ENCODE measurements at places on chromosomes 7 and 10.

GRCh38 chr7:127332880-127333279, 59.6 kb downstream of the ZNF800 start:
- no peak for DNase-seq

- no peak for DNase-seq
Observed at GRCh38 chr10:60731134-60731885, 47.0 kb upstream of the CDK1 start.

DNA sequence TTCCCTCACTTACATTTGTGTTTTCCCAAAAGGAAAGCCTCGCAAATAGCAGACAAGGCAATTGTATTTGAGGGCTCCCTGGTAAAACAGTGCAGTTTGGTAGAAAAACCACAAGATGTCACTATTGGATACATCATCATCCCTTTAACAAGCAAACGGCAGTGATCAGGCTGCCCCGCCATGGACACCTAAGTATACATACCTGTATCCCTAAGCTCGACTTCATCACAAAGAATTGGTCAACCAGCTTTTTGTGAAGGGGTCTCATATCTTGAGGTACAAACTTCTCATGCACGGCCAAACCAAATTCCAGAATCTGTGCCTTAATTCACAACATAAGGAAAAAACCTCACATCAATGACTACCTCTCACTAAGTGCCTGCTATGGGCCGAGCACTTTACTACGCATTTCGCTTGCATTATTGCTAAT, 179.5 kb upstream of the IMMP2L start:
- peak; percentile 81 for DNase-seq

DNA sequence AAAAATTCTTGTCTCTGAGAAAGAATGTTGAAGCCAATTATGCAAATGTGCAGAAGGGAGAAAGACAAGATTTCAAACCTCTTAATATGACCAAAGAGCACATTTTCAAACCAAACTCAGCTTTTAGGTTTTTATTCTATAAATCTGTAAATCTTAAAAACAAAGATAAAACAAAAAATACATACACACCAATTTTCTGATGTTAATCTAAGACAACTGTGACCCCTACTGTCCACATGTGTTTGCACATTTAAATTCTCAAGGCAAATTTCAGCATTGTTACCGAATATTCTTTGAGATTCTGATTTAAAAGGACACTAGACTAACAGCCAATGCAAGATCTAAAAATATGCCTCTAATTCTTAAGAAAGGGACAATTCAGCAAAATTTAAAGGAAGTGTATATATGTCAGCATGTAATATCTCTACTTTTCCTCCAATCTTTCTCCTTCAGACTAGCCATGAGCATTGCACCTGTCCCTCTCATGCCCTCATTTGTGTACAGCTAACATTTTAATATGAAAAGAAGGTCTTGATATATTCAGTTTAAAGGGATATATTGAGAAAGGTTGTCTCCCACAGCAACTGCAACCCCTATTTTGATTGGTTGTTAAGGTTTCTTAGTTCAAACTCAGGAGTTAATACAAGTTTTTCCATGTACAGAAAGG, 417.9 kb downstream of the IPMK start:
- no peak for DNase-seq

- no peak for DNase-seq
Observed at GRCh38 chr10:16952080-16952479, 134.9 kb upstream of the RSU1 start.

- DNase-seq = no peak
Observed at GRCh38 chr7:78222001-78222751, 423.6 kb downstream of the PHTF2 start.

DNA sequence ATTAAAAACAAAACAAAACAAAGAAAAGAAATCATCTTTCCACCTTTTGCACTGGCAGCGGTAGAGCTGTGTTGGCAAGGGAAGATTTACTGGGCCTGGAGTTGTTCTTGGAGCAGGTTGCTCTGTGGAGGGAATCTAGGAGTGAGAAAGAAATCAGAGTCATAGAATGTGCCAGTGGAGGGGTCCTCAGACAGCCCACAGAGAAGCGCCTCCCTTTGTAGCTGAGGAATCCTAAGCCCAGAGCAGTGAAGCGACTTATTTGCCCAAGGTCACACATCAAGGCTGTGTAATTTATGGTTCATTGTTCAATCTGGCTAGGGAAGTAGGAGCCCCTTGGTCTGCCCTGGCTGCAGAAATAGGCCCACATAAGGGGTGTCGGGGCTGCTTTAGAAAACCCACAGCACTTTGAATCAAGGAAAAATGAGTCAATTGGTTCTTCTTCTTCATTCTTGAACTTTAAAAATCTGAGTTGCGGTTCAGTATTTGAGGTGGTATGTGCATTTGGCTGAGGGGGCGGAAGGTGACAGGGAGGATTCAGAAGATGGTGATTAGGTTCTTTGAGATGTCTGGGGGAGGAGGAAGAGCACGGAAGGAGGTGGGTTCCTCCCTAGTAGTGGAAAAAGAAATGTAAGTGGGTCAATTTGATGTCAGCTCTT, 253.7 kb downstream of the PTEN start:
- no peak for DNase-seq

DNA sequence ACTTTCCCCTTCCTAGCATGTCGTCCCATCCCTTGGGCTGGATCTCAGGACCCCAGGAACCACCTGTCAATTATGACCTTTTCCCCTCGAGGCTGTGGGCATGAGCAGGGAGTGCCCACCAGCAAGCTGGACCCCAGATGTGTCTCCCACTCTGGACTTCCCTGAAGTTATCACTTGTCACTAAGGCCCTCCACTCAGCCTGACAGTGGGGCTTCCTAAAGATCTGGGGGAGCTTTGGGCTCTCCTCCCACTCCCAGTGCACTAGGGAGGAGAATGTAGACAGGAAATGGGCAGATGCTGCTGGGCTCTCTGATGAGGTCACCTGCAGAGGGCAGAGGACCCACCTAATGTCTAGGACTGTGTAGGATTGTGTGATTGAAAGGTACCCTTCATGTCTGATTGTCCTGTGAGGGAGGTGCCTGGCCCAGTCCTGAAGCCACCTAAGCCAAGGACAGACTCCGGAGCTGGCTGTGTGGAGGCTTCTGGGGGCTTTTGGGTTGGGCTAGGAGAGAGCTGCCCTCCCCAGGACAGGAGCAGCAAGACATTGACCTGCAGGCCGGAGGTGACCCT, 18.7 kb downstream of the MYO1G start:
- DNase-seq = no peak

- DNase-seq = no peak
Observed at GRCh38 chr7:142714375-142714774, 34.9 kb upstream of the PRSS1 start.

- peak; percentile 25 for DNase-seq
Observed at GRCh38 chr10:112959207-112959838, 9.3 kb downstream of the TCF7L2 start.

DNA sequence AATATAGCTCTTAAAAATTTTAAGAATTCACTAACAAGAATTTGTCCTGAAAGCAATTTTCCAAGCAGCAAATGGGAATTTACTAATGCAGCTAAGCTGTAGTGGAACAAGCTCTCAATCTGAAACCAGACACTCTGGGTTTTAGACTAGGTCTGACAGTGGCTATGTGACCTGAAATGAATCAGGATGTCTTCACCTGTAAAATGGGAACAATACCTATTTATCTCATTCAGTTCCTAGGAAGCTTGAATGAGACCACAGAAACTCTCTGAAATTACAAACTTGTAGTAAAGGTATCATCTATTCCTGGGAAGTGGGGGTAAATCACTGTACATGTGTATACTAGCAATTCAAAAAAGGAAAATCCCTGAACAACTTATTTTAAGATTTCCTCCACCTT, 1.2 kb downstream of the DNAJC2 start:
- DNase-seq = no peak

DNA sequence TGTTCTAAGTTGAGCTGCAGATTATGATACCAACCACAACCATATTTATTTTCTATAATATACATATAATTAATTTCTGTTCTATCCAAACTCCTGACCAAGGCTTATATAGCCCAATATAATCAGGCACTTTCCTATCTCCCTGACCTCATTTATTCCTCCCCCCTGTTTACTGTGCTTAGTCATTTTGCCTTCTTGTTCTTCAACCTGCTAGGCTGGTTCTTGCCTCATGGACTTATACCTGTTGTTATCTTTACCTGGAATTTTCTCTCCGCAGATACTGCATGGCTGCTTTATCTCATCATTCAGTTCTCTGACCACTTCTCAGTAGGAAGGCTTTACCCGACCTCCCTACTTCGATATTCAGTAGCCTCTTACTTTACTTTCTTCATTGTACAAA, 24.9 kb upstream of the FAM3C start:
- DNase-seq = no peak

DNA sequence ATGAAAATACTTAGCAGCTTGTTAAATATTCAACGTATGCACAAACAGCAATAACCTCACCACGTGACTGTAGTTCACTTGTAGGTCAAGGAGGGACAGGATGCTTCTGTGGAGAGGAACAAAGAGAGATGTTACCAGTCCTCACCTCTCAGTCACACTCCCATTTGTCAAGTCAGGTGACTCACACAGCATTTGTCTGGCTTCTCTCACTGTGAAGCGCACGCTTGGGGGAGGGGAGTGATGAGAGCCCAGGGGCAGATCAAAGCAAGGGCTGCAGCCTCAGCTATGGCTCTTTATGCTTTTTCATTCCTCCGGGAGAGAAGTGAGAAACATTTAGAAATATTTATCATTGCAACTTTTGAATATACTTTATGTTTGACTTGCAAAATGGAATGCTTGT, 2.9 kb upstream of the RBM20 start:
- peak; percentile 79 for DNase-seq

GRCh38 chr10:59971915-59972314, 65.6 kb upstream of the CCDC6 start:
- DNase-seq = peak; percentile 35

GRCh38 chr10:7231509-7232414, 179.1 kb downstream of the SFMBT2 start:
- no peak for DNase-seq

DNA sequence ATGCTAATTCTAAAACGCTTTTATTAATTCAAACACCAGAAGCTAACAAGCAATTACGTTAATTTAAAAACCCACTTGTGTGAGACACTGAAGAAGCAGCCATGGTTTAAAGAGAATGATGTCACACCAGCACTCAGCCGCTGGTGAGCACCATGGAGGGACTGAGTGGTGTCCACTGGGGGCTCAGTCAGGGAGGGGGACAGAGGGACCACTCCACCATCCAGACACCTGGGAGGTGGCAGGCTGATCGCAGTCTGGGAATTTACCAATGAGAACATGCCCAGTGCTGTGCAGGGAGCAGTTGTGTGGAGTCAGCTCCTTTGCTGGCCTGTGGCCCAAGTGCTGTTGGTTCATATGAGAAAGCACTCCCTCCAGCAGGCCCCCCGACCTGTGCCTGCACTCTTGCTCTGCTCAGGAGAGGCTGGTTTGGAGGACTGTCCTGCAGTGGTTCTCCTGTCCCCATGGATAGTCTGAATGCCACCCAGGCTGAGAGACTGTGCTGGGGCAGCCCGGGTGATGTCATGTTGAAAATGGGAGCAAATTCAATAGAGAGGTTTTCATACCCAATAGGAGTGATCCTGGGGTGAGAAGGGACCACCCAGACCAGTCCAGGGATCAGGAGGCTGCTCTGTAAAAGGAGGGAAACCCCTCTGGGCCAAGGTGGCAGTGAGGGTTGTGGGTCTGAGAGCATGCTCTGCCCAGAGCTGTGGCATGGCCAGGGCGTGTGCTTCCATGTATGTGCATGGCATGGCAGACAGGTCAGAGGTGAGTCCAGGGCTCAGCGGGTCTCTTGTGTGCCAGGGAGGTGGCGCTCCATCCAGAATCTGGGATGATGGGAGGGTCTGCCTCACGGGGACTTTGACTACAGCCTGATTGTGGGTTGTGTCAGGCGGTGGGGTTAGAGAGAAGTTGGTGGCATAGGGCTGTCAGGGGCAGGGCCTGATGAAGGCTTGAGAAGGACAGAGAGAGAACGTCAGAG, 12.7 kb downstream of the ADCY1 start:
- DNase-seq = no peak

- no peak for DNase-seq
Observed at GRCh38 chr7:138549082-138549481, 89.0 kb downstream of the TRIM24 start.

DNA sequence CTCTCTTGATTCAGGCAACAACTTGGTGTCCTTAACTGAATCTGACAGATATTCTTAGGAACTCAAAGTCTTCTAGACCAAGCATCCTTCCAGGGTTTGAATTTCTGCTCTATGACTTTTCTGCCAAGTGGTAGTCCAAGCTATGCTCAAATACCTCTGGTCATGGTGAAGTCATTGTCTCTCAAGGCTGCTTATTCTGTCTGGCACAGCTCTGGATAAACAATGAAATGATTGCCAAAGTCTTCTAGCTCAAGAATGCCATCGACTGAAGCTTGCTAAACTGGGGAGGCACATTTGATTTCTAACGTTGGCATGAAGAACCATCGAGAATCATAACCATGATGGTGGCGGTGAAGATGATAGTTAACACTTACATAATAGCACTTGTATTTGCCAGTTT, 116.2 kb upstream of the MKX start:
- DNase-seq = no peak

All from neural progenitor cell (in vitro differentiated cells).